Left lung (tissue), 14 donors: ENCODE measurements at places on chromosomes 7 and 10. TPM values are rescaled to one million over a fixed set of nuclear protein-coding genes. Genes with fewer than 3 reads are reported as not detected.

GRCh38 chr7:73682745-73683055 is 553 bp downstream of the DNAJC30 start:
- DNase-seq = no peak
- H3K4me1 ChIP-seq = peaks cover 21% of the 10 kb centered on the region
- peak overlapping the region; percentile 79 for H3K27ac ChIP-seq
- peaks cover 23% of the 10 kb centered on the region for H3K36me3 ChIP-seq
- H3K4me3 ChIP-seq = peak overlapping the region; percentile 99

GRCh38 chr7:1942941-1943289 is 272.8 kb downstream of the ELFN1 start:
- H3K4me1 ChIP-seq = peaks cover 49% of the 10 kb centered on the region
- H3K4me3 ChIP-seq = no peak overlapping the region
- DNase-seq = no peak
- H3K27ac ChIP-seq = peak overlapping the region; percentile 30
- H3K27me3 ChIP-seq = no peaks in the 10 kb centered on the region
- H3K36me3 ChIP-seq = no peaks in the 10 kb centered on the region

DNA sequence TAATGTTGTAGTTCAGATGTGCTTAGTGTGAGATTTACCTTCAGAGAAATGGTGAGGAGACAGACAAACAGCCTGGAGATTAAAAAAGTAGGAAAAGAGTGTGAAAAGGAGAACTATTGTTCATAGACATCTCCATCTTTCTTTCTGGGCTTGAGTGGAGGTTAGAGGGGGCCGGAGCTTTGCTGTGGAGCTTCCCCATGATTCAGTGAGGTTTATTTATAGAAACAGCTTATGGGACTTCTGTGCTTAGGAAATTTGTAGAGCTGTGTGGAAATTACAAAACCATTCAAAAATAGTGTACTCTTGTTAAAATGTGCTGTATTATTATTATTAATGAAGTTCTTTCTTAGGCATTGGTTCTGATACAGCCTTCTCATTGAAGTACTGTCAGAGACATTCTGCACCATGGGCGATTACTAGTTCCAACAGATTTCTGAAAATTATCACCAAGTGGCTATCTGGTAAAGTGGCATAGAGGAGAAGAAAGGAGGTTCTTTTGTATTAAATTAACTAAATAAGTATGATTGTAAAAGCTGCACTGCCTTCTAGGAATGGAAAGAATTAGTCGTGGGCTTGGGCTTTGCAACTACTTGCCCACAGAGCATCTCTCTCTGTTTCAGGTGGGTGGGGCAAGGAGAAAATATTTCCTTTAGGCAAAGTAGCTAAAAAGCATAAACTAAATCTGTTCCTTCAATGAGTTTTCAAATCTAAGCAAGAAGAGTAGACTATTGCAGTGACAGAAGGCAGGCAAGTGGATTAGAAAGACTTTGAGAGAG is 8.7 kb upstream of the TCAF1 start:
- DNase-seq = no peak
- no peaks in the 10 kb centered on the region for H3K4me1 ChIP-seq
- no peaks in the 10 kb centered on the region for H3K36me3 ChIP-seq
- no peak overlapping the region for H3K27ac ChIP-seq

GRCh38 chr7:5773661-5774086 is 7.8 kb downstream of the RNF216 start:
- no peak for DNase-seq
- no peak overlapping the region for H3K4me3 ChIP-seq
- H3K4me1 ChIP-seq = peaks cover 38% of the 10 kb centered on the region
- no peaks in the 10 kb centered on the region for H3K36me3 ChIP-seq
- H3K27ac ChIP-seq = peak overlapping the region; percentile 19

DNA sequence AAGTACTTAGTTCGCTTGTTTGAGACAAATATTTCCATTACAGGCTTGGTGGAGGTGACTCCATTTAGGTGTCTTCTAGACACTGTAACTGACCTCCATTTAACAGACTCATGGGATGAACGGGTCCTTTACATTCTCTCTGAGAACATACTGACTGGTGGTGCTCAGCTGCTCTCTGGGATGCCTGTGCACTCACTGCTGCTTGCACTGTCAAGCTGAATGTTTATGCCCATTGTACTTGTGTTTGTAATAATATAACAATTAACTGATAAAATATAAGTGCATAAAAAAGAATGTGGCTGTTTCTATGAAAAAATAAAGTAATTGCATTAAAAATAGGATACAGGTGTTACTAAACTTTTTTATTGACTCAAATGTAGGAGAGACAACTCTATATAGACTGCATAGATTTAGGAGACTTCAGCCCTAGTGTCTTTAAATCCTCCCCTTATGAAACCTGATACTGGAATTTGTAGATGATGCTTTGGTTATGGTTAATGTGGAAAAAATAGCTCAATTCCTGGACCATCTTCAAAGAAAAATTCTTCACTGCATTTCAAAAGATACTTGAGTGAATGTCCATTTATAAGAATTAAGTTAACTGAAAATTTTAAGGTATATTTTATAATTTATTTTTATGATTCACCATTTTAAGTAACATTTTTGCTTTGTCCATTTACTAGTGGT is 85.4 kb downstream of the CDK14 start:
- H3K36me3 ChIP-seq = no peaks in the 10 kb centered on the region
- no peak overlapping the region for H3K4me3 ChIP-seq
- no peak for DNase-seq
- H3K27me3 ChIP-seq = no peaks in the 10 kb centered on the region

DNA sequence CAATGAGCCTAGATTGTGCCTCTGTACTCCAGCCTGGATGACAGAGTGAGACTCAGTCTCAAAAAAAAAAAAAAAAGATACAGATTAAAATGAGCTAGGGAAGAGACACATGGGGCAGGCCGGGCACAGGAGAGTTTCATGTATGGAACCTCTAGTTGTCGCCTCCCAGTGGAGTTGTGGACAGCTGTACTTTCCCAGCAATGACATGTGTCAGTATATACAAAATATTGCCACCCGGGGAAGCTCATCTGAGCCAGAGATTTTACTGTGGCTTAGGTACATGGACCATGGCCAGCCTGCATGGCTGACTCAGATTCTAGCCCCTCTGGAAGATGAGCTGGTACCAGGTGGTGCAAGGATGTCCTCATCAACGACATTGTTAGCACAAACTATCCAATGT is 87.4 kb downstream of the COL26A1 start:
- DNase-seq = peak; percentile 3
- no peaks in the 10 kb centered on the region for H3K4me1 ChIP-seq
- no peaks in the 10 kb centered on the region for H3K27me3 ChIP-seq
- no peak overlapping the region for H3K4me3 ChIP-seq
- H3K36me3 ChIP-seq = no peaks in the 10 kb centered on the region
- no peak overlapping the region for H3K27ac ChIP-seq

DNA sequence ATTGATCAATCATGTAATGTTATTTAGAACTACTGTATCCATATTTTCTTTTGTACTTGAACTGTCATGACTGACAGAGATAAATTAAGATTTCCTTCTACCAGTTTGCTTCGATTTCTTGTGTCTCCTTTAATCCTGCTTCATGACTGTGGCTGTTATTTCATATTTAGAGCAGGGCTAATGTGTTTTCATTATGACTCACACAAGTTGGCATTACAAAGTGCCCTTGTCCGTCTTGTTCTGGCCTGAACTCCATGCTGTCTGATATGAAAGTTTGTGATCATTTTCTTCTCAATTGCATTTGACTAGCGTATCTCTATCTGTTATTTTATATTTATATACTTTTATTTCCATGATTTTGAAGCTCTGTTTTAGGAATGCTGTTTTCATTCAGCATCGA is 344.1 kb upstream of the PRKCQ start:
- no peaks in the 10 kb centered on the region for H3K36me3 ChIP-seq
- no peaks in the 10 kb centered on the region for H3K4me1 ChIP-seq
- no peak overlapping the region for H3K4me3 ChIP-seq
- H3K27me3 ChIP-seq = no peaks in the 10 kb centered on the region
- DNase-seq = no peak

C10orf90 gene
- not detected for total RNA-seq
